ENCODE measurements at places on chromosomes 11 and 22.

DNA sequence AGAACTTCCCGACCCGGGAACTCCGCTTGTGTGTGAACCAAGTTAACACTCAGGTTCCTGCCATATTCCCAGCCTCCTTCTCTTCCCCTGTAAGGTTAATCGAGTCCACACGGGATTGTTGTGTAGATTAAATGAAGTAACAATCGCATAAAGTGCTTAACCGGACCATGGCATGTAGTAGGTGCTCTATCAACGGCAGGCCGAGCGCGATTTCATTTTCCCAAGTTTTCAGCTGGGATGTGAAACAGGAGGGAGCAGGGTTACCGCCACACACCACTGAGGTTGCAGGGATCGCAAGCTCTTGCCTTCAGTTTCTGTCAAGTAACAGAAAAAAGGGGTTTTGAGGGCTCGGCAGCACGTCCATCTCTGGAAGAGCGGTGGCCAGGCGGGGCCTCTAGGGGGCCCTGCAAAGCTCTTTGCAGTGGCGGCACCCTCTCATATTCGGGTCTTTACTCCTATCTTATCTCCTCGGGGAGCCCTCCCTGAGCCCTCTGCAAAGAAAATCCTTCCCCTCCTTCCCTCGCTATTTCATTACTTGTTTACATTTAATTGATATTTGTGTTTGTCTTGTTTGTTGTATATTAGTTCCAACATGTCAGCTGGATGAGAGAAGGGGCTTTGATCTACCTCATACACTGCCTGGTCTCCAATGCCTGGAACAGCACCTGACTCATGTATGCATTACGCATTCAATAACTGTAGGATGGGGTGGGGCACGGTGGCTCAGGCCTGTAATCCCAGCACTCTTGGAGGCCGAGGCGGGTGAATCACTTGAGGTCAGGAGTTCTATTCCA lies 816 bp upstream of the PLEKHA7 start:
- no peak for DNase-seq

DNA sequence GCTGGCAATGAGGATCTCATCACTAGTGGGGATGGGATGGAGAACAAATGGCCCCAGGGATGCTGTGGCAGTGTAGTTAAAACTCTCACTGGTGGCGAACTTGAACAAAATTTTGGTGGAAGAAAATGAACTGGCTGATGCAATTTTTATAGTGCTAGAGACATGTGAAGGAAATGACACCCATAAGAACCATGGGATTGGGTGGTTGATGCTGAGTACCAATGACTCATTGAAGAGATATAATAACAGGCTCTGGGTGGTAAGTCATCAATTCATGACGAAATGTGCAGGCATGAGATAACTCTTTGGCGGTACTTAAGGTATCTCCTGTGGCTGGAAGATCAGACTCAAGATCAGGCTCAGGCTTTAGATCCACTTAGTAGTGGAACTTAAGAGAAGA lies 172.9 kb upstream of the DDI1 start:
- no peak for DNase-seq

GRCh38 chr11:116857936-116858335 lies 20.5 kb upstream of the APOA1 start:
- no peak for DNase-seq

DNA sequence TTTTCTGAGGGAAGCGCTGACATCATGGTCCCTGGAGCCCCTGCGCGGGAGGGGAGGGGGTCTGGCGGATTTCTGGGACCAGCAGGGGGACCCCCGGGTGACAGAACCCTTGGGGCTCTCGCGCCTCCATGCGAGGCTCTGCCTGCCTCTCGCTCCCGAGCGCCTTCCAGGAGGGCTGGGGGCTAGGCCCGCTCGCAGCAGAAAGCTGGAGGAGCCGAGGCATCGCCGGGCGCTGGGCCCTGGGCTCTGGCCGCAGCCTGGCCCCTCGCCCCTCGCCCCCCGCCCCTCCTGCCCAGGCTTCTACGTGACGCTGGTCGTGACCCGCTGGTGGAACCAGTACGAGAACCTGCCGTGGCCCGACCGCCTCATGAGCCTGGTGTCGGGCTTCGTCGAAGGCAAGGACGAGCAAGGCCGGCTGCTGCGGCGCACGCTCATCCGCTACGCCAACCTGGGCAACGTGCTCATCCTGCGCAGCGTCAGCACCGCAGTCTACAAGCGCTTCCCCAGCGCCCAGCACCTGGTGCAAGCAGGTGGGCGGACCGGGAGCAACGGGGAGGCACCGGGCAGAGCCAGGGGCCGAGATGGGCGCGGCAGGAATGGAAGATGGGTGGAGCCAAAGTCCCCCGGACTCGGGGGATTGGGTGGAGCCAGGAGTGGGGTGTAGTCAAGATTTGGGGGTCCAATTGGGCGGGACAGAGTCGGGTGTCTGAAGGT lies 5.4 kb downstream of the BEST1 start:
- peak; percentile 56 for DNase-seq

DNA sequence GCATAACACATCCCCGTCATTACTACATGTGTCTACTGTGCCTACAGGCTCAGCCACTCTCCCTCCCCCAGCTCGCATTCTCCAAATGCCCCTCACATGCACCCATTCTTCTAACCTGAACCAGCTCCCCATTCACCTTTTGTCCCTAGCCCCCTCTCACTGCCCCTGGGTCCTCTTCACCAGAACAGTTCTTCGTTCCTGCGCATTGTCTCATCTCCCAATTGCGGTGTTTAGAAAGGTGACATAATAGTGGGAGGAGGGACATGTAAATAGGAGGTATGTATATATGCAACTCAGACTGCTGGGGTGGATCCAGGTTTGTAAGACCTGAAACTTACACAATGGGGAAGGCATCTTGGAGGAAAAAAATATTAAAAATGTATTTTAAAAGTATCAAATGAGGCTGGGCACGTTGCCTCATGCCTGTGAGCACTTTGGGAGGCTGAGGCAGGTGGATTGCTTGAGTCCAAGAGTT lies 4.7 kb upstream of the VSIG2 start:
- DNase-seq, result no peak

- no peak for DNase-seq
Measured at GRCh38 chr11:122345586-122345985, 229.6 kb upstream of the BLID start.

GRCh38 chr22:30453731-30454510 lies 17.9 kb downstream of the SEC14L3 start:
- peak; percentile 31 for DNase-seq

DNA sequence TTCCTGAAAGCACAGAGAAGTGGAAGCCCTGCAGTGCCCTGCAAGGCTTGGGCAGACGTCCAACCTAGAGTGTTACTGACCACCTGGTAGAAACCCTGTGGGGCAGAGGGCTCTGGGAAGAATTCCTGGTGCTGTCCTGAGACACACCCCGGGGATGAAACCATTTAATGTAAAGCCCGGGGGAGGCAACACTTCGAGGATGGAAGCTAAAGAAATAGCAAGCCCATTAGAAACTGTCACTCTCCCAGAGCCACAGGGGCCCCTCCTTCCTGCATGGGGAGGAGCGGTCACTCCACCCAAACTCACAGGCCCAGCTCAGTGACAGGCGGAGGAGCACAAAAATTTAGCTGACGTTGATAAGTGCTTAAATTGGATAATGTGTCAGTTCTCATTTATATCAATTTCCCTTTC lies 57.6 kb downstream of the NRXN2 start:
- no peak for DNase-seq

- DNase-seq, result peak; percentile 41
Measured at GRCh38 chr11:60899046-60899936, 7.1 kb downstream of the PRPF19 start.

- DNase-seq, result no peak
Measured at GRCh38 chr11:11534981-11535380, 86.8 kb downstream of the GALNT18 start.

- DNase-seq, result no peak
Measured at GRCh38 chr11:129323896-129324502, 51.6 kb upstream of the BARX2 start.

DNA sequence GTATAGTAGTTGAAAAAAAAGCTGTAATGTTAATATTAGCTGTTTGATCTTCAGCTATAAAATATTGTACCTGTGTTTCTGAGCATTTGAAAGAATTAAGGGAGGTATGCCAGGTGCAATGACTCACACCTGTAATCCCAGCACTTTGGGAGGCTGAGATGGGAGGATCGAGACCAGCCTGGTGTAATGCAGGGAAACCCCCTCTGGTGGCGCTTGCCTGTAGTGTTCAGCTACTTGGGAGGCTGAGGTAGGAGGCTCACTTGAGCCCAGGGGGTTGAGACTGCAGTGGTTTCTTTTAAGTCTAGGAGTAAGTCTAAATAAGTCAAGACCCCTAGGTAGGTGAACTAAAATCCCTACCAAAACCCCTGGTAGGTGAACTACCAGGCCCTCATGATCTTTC lies 37.1 kb downstream of the TAF1D start:
- no peak for DNase-seq

- DNase-seq, result no peak
Measured at GRCh38 chr11:13534358-13534757, 38.6 kb upstream of the PTH start.

- DNase-seq, result peak; percentile 43
Measured at GRCh38 chr11:2796091-2796490, 89.5 kb downstream of the CDKN1C start.
